ENCODE measurements at places on chromosomes 5 and 9.

DNA sequence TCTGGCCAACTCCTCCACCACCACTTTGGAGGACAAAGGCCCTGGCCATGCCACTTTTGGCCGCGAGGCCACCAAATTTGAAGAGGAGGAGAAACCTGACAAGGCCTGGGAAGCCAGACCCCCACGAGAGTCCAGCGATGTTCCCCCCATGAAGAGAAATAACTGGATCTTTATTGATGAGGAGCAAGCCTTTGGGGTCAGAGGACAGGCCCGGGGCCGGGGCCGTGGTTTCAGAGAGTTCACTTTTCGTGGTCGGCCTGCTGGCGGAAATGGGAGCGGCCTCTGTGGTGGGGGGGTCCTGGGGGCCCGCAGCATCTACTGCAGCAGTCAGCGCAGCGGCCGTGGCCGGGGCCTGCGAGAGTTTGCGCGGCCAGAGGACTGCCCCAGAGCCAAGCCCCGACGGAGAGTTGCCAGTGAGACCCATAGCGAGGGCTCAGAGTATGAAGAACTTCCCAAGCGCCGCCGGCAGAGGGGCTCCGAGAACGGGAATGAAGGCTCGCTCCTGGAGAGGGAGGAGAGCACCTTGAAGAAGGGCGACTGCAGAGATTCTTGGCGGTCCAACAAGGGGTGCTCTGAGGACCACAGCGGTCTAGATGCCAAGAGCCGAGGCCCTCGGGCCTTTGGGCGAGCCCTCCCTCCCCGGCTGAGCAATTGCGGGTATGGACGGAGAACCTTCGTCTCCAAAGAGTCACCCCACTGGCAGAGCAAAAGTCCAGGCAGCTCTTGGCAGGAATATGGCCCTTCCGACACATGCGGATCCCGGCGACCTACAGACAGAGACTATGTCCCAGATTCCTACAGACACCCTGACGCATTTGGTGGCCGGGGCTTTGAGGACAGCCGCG is 27.4 kb upstream of the POMT1 start:
- no peak for DNase-seq

GRCh38 chr5:54093081-54093492 is 217.3 kb downstream of the ARL15 start:
- DNase-seq, result no peak

GRCh38 chr9:4299005-4299795 is 668 bp downstream of the GLIS3 start:
- DNase-seq, result no peak

GRCh38 chr9:3773362-3774060 is 247.7 kb upstream of the RFX3 start:
- DNase-seq, result no peak

DNA sequence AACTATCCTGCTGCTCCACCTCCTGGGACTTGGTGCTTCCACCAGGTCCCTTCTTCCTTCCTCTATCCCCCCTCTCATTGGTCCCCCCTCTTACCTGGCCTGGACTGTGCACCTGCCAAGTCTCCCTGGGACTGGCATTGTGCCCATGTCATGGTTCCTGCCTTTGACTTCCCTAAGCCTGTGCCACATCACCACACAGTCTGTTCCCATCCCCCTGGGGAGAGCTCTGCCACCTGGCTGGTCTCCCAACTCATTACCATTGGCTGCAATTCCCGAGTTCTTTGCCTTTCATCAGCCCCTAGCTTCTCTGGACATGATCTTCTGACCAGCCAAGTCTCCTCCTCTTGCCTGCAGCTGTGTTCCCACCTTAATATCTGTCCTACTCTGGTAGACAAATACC is 180.3 kb downstream of the SREK1 start:
- no peak for DNase-seq

DNA sequence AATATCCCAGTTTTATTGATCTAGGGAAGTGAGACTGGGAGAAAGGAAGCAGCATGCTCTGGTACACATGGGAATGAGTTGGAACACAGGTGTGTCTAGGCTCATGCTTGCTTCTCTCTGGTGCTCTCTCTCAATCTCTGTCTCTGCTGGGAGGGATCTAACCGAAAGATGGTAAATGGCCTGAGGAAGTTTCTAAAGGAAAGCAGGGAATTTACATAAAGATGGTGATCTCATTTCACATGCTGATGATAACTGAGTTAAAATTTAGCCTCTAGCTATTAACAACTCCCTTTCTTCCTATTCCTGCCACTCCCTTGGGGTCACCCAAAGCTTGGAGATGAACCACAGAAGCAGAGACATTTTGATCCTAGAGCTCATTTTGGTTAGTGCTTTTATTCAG is 436.2 kb downstream of the SH3GL2 start:
- DNase-seq, result no peak

GRCh38 chr5:18321262-18321942 is 687.1 kb downstream of the TAF11L14 start:
- DNase-seq, result no peak

- DNase-seq, result no peak
Measured at GRCh38 chr5:40838086-40838485, 3.1 kb upstream of the RPL37 start.

DNA sequence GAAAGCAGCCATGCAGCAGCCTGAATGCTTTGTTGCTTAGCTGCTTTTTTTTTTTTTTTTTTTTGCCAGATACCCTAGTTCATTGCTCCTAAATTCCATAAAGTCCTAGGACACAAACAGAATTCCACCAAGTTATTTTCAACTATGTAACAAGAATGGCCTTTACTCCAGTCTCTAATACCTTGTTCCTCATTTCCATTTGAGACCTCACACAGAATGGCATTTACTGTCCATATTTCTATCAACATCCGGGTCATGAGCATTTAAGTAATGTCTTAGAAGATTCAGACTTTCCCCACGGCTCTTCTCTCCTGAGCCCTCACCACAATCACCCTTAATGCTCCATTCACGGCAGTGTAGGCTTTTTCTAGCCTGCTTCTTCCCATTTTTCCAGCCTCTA is 31.7 kb upstream of the FBXW11 start:
- DNase-seq, result no peak

- DNase-seq, result no peak
Measured at GRCh38 chr9:71487061-71487460, 281.3 kb downstream of the CEMIP2 start.

GRCh38 chr5:134462761-134463160 is 51.1 kb upstream of the CDKN2AIPNL start:
- DNase-seq, result no peak

DNA sequence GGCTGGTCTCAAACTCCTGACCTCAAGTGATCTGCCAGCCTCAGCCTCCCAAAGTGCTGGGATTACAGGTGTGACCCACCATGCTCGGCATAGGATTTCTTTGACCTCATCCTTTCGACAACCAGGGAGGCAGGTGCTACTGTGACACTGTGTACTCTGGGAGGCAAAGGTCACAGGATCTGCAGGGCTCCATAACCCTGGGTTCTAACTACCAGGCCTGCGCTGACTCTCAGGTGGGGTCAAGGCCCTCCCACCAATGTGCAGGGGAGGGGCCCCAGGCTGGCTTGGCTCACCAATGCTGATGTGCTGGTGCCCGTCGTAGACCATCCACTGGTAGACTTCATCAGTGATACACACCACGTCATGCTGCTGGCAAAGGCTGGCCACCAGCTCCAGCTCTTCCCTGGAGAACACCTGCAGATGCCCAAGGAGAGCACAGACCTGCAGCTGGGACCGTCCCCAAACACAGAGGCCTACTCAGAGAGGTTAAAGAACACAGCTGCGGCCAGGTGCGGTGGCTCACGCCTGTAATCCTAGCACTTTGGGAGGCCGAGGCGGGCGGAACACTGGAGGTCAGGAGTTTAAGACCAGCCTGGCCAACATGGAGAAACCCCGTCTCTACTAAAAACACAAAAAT is 7.0 kb upstream of the SPOUT1 start:
- no peak for DNase-seq

DNA sequence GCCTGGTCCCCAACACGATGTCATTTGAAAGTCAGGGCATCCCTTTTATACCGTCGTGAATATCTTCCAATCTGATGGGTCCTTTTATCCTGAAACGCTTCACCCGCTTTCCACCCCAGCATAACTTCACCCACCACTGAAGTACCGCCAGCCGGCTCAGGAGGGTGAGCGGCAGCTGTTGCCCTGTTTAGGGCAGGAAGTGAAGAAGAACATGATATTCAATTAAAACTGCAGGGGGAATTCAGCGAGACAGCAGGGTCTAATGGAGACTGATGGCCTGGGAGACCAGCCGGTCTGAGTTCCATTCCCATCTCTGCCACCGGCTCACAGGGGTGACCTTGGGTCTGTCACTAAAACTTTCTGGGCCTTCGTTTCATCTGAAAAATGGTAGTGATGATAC is 68.2 kb upstream of the EGFLAM start:
- DNase-seq, result no peak

DNA sequence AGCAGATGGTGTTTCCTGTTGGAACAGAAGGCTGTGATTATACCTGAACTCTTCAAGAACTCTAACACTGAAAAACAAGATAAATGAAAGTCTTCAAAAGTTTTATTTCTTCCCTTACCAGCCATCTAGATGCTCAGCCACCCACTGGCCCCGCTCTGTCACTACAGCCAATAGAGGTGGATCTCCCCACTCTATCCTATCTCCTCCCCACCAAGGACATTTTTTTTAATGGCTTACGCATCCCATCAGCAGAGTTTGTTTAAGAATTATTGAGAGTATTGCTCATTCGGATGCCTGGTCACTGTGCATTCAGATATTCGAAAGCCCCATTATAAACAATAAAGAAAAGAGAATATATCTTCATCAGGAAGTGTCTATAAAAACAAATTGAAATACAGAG is 159.4 kb downstream of the RASEF start:
- DNase-seq, result no peak

GRCh38 chr5:78634634-78635033 is 13.9 kb downstream of the LHFPL2 start:
- no peak for DNase-seq

DNA sequence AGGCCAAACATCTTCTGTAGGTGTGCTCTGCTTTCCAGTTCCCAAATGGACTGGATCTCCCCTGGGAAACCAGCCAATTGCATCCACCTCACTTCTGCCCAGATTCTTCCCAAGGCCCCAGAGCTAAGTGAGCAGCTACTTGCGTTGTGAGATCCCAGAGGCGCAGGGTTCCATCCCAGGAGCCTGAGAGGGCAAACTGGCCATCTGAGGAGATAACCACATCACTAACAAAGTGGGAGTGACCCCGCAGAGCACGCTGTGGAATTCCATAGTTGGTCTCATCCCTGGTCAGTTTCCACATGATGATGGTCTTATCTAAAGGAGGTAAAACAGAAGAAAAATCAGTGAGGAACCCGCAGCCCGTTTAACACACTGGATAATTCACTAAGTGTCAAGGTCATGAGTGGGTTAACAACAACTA is 1.7 kb downstream of the RACK1 start:
- DNase-seq, result no peak

- no peak for DNase-seq
Measured at GRCh38 chr5:135964670-135965320, 10.0 kb upstream of the LECT2 start.

GRCh38 chr5:53355316-53355715 is 125.1 kb upstream of the FST start:
- DNase-seq, result no peak

- no peak for DNase-seq
Measured at GRCh38 chr9:77177894-77178794, 810 bp downstream of the VPS13A start.

DNA sequence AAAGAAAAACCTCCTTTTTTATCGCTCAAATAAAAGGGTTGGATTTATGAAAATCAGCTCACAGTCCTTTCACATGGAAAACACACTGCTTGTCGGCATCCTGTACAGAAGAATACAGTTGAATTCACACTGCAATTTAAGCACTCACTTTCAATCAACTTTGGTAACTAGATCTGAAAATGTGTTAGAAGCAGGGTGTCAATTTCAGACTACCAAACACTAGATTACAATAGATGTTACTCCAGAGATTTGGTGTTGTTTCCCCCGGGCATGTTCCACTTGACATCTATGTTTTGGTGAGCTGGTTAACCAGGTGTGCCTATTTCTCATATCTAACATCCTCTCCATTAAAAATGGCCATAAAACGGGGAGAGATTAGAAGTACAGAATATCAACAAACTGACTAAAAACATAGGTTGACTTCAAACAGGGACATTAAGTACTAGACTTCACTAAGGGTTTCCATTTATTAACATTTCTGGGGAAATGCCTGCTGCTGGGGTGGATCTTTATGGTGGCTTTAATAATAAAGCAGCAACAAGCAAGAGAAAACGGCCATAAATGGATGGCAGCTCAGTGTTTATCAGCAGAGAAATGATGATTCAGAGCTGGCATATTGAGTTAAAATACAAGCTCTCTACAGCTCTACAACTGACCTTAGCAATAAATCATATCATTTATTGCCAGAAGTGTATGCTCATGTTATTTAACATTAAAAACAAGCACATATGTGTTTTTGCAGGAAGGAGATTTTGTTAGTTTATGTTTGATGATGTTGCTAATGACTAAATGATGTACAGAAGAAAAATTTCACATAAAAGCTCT is 158.8 kb downstream of the SLF1 start:
- DNase-seq, result no peak

DNA sequence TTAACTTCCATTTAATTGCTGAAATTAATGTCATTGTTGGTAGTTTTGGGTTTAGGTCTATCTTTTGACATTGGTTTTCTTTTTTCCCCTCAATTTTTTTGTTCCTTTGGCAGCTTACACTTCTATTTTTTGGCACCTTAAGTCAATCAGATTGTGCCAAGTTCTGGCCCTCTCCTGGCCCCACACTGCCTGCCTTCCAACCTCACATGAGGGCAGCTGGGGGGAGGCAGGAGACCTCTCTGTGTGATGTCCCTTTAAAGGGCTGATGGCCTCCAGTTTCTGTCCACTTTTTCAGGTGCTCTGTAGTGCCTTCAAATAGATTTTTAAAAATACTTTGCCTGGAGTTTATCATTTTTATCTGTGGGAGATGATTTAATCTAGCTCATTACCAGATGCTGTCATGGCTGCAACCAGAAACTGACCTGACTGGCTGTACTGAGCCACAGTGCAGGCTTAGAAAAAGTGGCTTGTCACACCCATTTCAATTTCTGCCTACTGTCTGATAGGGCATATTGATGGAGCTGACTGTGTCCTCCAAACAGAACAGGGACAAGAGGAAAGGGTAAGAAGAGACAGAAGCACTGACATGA is 196.6 kb downstream of the FANCC start:
- DNase-seq, result no peak

DNA sequence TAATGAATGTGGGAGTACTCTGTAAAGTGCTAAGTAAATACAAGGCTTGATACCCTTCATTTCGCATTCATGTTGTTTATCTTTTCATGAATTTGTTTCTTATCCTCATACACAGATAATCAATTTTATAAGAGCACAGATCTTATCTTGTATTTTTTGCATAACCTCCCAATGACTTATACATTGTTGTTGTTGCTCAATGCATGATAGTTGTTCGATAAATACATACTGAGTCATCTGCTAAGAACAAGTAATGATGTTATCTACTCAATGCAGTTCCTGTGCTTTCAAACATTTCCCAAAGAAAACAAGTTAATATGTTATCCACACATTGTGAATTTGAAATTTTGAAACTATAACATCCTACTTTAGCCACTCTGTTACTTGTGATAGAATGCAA is 60.7 kb downstream of the TAF11L14 start:
- no peak for DNase-seq
